NCI-H1092 treated with DMSO at 0.1 percent for 48 hours (cell line): ENCODE measurements at places on chromosomes 3 and 15.

DNA sequence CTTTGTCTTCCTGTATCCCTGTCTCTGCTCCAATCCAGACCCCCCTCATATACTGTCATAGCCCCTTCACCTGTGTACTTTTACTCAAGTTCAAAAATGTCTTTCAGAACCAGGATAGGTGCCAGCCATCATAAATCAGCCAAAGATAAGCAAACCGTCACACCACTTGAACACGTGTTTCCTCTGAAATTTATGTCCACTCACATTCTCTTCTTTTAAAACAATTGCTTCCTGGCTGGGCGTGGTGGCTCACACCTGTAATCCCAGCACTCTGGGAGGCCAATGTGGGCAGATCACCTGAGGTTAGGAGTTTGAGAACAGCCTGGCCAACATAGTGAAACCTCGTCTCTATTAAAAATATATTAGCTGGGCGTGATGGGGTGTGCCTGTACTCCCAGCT is 74.1 kb downstream of the IGF2BP2 start:
- DNase-seq: no peak

DNA sequence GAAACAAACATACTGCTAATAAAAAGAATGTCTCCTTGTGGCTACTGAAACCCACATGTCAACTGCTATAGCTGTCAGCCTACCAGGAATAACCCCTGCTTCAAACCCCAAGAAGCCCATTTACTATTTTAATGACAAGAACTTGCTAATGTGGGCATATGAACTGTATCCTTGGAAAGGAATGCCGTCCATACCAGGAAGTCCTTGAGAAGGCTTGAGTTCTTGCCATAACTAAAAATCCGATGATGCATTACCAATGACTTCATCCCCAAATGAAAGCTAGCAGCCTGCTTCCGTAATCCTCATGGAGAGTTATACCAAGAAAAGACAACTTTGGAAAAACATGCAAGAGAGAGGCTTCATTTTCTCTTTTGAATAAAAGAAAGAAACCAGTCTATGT is 34.8 kb downstream of the MINDY4B start:
- DNase-seq: no peak

- no peak for DNase-seq
Observed at GRCh38 chr3:171615686-171616085, 155.5 kb upstream of the TNIK start.

DNA sequence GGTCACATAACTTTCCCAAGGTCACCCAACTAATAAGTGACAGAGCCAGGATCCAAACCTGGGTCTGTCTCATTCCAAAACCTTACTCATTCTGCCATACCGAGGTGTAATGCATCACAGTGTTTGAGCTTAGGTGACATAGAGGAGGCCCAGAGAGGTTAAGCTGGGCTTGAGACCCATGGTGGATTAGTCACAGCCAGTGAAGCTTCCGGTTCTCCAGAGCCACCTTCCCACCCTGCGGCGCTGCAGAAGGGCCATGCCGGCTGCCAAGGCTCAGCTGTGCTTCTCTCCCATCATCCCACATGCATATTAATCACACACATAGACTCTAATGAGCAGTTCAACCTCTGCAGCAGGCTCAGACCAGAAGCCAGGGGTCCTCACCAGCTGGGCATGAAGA is 42.2 kb downstream of the SPSB4 start:
- DNase-seq: no peak

DNA sequence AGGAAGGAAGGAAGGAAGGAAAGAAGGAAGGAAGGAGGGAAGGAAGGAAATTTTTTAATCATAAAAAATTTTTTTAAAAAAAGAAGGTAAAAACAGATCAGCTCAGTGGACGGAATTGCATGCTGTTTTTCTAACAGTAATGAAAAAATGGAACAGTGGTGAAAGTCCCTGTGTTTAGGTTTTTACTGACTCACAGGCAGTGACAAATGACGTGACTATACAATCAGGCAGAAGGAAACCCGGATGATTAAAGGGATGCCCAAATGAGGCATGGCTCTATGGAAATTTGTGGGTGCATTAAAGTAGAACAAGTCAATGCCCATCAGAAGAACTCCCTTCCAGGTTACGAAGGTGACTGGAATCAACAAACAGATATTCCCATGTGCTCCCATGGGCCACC is 135.0 kb downstream of the IMPG2 start:
- DNase-seq: no peak

GRCh38 chr3:43729707-43730414 is 39.1 kb downstream of the ABHD5 start:
- no peak for DNase-seq

DNA sequence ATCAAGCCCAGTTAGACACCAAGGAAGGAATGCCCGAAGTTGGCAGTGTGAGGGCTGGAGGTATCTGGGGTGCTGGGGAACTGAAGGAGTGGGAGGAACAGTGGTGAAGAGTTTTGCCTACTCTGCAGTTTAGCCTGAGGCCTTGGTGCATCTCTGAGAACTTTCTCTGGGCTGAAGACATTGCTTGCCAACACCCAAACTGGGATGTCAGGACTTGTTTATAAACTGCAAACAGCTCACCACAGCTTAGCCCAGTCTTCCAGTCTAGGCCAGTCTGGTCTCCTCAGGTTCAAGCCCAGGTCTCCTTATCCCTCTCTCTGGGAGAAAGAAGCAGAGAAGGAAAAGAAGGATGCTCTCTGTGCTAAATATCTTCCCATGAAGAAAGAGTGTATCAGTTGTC is 68.0 kb upstream of the BOC start:
- DNase-seq: no peak

DNA sequence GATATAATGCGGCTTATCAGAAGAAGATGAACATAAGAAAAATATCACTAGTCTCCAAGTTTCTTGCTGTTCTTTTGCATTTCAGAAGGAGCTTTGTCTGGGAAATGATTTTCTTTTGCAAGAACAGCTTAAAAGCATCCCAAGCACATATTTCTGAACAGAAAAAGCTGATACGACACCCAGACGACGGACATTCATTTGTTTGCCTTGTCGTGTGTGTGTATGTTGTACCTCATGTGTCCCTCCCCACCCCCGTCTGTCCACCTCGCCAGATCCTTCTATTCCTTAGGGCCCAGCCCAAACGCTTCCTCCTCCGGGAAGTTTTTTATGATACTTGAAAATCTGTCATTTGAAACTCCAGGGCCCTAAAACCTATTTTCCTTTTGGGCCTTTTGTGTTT is 8.8 kb downstream of the ITPR1 start:
- DNase-seq: no peak

DNA sequence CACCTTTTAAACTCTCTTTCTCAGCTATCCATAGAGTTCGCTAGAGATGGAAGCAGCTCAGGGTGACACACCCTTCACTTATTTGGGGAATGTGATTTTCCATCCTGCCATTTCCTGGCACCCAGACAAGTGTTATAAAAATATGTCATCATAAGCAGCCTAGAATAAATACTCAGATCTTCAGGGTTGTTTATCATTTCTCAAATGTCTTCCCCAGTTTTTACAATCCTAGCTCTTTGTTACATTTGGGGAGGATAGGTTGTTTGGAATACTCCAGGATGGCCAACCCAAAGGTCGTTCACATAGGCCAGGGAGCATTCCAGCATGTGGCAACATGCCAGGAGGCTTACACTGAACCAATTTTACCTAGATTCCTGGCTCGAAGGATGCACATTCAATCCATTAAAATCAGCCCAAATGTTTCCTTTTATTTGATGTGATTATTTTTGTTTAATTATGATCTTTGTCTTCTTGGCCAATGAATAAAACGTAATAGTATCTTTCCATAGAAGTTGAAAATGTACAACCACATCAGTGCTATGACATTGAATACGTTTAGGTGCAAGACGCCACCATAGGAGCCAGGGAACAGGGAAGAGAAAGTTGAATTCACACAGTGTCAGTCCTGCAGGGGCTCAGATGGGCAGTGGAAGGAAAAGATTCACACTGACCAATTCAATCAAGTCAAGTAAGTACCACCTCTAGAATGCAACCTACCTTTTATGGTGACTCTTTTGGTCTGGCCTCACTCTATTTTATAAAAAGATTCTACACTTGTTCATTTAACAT is 537.7 kb upstream of the MDFIC2 start:
- DNase-seq: no peak

DNA sequence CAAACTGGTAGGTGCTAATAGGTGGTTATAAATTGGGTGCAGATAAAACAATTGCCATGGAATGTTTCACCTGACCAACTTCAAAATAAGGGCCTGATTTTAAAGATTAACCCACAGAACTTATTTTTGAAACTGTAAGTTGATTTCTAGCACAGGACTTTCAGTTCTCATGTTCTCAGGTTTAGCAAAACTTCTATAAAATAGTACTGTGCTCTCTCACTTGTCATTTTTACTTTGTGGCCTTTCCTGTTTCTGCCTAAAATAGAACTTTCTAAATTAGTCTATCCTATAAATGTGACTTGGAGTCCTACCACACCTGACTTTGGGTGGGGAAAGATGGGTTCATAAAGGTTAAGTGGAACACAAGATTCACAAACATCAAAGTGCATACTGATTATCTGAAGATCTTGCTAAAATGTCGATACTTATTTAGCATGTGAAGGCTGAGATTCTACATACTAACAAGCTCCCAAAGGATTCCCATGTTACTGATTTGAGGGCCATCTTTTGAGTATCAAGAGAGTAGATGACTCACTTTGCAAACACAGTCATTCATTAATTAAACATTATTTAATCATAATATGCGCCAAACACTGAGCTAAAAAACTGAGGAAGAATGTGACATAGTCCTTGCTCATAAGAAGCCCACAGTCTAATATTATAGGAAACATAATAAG is 38.6 kb downstream of the BTLA start:
- DNase-seq: no peak

DNA sequence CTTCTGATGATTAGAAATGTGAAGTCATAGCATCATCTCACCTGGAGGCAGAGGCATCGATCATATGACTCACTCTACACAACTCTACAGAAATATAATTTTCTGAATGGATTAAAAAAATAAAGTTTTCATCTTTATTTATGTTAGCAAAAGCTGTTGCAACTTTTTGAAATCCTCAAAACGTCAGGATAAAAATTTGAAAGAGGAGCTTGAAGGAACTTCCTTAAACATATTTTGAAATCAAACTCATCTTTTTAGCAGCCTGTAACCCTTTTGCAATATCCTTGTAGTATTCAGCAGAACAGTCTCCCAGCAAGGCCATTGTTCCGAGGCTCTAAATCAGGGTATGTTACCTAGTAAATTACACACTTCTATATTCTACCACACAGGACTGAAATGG is 985.4 kb downstream of the PLOD2 start:
- no peak for DNase-seq

DNA sequence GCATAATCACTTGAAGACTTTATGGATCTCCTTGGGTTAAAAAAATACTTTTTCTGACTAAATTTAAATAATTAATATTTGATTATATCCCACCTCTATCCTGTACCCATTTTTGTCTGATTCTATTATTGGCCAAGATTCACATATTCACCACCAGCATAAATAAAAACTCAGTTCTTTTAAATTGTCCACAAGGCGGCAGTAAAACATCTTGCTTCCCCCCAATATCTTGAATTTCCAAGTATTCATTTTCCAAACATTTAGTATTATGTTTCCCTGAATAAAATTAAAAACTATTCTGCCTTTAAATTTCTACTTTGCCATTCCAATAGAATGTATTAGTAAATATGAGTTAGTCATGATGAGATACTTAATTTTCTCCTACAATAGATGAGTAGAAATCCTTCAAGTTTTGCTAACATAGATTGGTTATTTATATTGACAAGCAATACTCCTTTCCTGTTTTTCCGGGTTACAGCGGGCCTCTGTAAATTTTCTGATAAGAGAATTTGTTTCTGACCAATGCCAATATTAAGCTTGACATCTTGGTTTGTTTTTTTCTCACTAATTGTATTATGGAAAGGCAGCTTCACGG is 218.7 kb upstream of the MDFIC2 start:
- DNase-seq: peak; percentile 5

DNA sequence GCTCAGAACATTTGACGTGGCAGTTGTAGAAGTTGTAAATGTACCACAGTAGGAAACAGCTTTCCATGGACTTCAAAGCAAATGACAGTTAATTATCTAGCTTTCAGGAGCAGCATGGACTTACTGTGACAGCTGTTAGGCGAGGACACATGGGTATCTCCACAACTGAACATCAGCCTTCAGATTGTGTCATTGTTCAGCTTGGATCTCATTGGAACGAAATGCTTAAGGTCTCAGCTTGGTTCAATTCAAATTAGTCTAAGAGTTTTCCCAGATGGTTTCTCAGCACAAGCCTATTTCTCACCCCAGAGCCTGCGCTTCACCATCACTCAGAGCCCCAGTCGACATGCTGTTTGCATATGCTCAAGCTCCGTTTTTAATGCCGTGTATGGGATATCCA is 21.1 kb upstream of the GYG1 start:
- no peak for DNase-seq

GRCh38 chr3:64080616-64081234 is 57.4 kb upstream of the PSMD6 start:
- DNase-seq: no peak

DNA sequence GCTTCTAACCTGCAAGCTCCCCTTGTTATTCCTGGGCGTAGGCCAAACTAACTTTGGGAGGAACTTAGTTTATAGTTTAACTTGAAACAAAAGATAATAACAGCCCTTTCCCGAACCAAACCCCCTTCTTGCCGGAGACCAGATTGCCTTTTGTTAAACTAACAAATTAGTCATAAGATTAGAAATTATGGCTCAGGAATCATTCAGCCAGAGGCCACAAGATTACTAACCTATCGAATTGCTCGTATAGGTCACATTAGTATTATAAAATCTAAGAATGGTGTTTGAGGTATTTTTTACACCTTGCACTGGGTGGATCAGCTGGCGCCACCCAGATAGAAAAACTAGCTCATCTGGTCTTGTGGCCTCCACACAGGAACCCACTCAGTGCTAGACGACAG is 65.3 kb upstream of the RAP2B start:
- DNase-seq: no peak

DNA sequence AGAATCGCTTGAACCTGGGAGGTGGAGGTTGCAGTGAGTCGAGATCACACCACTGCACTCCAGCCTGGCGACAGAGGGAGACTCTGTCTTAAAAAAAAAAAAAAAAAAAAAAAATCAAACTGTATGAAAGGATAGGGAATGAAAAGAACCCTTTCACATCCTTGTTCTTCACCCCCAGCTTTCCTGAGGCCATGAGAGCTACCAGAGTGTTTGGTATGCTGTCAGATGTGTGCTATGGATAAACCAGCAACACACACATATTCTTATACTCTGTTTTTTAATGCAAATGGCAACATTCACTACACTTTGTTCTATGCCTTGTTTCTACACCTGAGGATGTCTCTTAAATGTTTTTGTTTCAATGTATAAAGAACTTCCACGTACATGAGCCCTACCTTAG is 33.5 kb downstream of the RPL22L1 start:
- DNase-seq: no peak
